ENCODE measurements at places on chromosomes 2 and 18.

GRCh38 chr18:10353791-10354190 is 100.6 kb upstream of the APCDD1 start:
- no peak for DNase-seq

- DNase-seq, result no peak
Measured at GRCh38 chr2:178756843-178757242, 50.4 kb downstream of the TTN start.

DNA sequence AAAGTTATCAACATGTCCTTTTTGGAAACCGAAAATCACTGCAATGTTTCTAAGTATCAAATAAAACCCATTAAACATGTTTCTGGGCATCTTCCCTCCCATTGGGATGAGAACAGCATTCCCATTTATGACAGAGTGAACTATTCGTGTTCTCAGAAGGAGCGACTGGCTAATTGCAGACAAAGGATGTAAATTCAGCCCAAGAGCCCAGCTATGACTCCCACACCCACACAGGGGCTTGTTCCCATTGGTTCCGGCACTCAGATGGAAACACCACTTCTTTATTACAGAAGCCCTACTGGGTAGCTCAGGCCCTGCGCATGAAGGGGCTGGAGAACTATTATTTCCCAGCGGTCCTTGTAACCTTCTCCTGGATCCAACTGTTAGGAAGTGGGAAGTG is 16.6 kb upstream of the NPAS2 start:
- no peak for DNase-seq

- DNase-seq, result no peak
Measured at GRCh38 chr2:96148410-96149217, 3.4 kb upstream of the DUSP2 start.

GRCh38 chr2:59339121-59339836 is 1098.2 kb upstream of the FANCL start:
- no peak for DNase-seq
